ENCODE measurements at places on chromosomes 4 and X. TPM values are rescaled to one million over a fixed set of nuclear protein-coding genes. Genes with fewer than 3 reads are reported as not detected.

The CSAG3 gene
- not detected for total RNA-seq

The BMX gene
- not detected for total RNA-seq

The RHOH gene
- total RNA-seq: 178 TPM

The CCKAR gene
- not detected for total RNA-seq

The ADGRG4 gene
- total RNA-seq: not detected

The ASB9 gene
- total RNA-seq: 0.58 TPM

The TGIF2LX gene
- not detected for total RNA-seq

The CSAG1 gene
- not detected for total RNA-seq

The SMR3A gene
- total RNA-seq: not detected

The RBMX2 gene
- 27.9 TPM for total RNA-seq

The MAGEA2 gene
- total RNA-seq: not detected

The DNASE1L1 gene
- 27.2 TPM for total RNA-seq

The NUP54 gene
- 44.8 TPM for total RNA-seq

The GPC4 gene
- total RNA-seq: not detected

The IL15 gene
- 1.1 TPM for total RNA-seq

The SPP1 gene
- total RNA-seq: not detected

The SERTM2 gene
- total RNA-seq: not detected

The GABRG1 gene
- not detected for total RNA-seq

The FATE1 gene
- total RNA-seq: not detected

The DRP2 gene
- total RNA-seq: 0.55 TPM

The YTHDC1 gene
- 98.4 TPM for total RNA-seq

The STBD1 gene
- total RNA-seq: 2.6 TPM

The TLR10 gene
- 0.15 TPM for total RNA-seq

The IL1RAPL1 gene
- not detected for total RNA-seq

The CTAG1A gene
- total RNA-seq: not detected

The ARMCX4 gene
- total RNA-seq: 2.3 TPM

The DUX4 gene
- total RNA-seq: not detected

The PPBP gene
- total RNA-seq: not detected

The POU3F4 gene
- not detected for total RNA-seq

The SPATA18 gene
- total RNA-seq: 0.31 TPM

The SLC16A2 gene
- not detected for total RNA-seq

The FOXR2 gene
- total RNA-seq: not detected
